Amygdala (tissue), 56 donors: ENCODE measurements at places on chromosomes 5 and 9.

- no peak for DNase-seq
Observed at GRCh38 chr5:64594601-64595000, 88.8 kb downstream of the RGS7BP start.

DNA sequence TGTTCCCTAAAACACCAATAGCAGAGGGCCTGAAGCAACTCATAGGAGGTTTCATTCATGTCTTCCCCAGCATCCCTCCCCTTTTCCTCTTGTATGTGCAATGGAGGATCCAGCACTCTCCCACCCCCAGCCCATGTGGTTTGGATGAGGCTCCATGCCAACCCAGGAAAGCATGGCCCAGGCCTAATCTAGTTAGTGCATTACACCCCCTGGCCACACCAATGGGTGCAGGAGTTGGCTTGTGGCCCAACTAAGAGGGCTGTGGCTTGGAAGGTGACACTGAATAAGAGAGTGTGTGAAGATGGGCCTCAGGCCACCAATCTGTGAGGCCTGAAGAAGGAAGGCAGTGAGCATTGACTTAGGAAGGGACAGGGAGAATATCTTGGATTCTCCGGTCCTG lies 70.8 kb upstream of the SMIM23 start:
- DNase-seq, result no peak

DNA sequence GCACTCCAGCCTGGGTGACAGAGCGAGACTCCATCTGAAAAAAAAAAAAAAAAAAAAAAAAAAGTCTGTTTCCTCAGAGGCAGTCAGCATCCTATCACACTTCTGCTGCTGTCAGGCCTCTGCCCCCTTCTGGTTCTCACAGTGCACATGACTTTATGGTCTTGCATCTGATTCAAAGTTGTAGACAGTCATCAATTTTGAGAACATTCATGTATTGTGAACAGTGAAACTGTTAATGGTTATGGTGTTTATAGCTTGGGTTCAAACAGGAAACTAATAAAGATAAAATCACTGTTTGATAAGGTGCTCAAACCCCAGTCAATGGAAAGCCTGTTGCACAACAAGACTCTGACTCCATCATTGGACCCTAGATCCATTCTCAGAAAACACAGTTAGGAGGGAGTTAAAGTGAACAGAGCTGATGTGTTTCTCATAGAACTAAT lies 61.4 kb downstream of the FOXD1 start:
- no peak for DNase-seq

- DNase-seq, result no peak
Observed at GRCh38 chr9:115739096-115739875, 414.3 kb upstream of the PAPPA start.

DNA sequence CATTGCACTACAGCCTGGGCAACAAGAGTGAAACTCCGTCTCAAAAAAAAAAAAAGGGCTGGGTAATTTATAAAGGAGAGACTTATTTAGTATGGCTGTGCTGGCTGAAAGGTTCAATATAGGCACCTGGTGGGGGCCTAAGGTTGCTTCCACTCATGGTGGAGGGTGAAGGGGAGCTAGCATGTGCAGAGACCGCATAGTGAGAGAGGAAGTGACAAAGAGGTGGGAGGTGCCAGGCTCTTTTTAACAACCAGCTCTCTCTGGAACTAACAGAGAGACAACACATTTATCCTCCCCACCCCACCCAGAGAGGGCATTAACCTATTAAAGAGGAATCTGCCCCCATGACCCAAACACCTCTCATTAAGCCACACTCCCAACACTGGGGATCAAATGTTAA lies 28.9 kb upstream of the SERINC5 start:
- DNase-seq, result no peak

DNA sequence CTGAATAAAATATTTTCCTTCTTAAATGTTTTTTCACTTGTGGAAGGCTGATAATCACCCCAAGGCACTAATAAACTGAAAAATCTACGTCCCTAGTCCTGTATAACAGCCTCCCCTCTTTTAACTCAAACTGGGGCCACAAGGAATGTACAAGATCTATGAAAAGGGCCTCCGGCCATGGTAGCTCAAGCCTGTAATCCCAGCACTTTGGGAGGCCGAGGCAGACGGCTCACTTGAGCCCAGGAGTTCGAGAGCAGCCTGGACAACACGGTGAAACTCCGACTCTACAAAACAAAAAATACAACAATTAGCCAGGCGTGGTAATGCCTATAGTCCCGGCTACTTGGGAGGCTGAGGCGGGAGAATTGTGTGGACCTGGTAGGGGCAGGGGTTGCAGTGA lies 23.6 kb downstream of the RNF145 start:
- DNase-seq, result no peak

GRCh38 chr9:16611001-16611400 lies 259.5 kb downstream of the BNC2 start:
- DNase-seq, result no peak

DNA sequence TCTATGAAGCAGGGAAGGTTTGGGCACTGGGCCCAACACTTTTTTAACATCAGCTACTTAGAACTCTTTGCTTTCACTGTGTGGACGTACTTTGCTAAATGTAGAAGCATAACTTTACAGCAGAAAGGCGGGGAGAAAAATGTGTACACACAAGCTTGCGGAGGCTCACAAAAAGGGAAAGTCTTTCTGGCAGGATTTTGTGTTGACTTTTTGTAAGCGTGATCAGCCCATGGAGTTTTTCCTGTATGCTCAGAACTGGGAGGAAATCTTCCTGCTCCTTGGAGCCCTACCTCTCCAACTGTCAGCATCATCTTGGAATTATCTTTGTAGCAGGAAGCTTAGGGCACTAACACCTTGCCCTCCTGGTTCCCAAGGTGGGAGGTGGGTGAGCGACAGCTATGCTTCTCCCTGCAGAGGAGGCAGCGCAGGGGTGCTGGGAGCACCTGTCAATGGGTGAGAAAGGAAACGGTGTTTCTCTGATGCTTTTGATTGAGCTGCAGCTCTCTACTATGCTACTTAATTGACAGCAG lies 321.9 kb downstream of the GADD45G start:
- DNase-seq, result no peak

DNA sequence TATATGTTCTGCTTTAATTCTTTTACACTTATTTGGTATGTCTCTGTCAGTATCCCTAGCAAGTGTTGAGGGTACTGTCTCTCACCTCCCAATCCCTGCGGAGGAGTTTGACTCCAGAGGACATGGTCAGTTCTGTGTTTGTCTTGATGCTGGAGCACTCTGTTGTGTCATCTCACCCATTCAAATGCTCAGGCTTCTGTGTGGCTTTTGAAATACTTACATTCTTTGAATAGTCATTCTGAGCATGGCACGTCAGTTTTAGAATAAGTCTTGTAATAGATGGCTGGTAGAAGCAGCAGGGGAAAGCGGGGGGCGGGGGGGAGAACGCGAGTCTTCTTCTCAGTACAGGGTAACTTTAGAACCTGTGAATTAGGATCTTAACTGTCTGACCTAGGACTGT lies 12.3 kb downstream of the MAST4 start:
- DNase-seq, result no peak

GRCh38 chr9:2465921-2466460 lies 155.6 kb upstream of the VLDLR start:
- no peak for DNase-seq

- DNase-seq, result no peak
Observed at GRCh38 chr5:94239266-94239665, 379.1 kb downstream of the KIAA0825 start.

GRCh38 chr5:158843305-158843704 lies 256.4 kb downstream of the EBF1 start:
- DNase-seq, result no peak

GRCh38 chr5:78293851-78294247 lies 649 bp downstream of the AP3B1 start:
- no peak for DNase-seq

DNA sequence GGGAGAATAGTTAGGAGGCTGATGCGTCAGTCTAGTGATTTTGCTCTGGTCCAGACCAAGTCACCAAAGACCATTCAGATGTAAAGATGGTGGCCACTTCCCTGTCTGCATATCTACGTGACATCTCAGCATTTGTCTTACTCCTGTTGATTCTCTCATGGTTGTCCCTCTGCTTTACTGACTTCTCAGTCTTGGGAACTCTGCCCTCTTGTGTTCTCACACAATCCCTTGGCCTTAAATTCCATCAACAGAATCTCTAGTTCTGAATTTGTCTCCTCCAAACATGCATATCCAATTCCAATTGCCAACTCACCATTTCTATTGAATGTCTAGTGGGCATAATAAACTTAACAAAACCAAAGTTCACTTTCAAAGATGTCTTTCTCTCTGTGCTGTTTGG lies 147.8 kb downstream of the SLC24A2 start:
- DNase-seq, result no peak

GRCh38 chr9:81045658-81046057 lies 643.7 kb downstream of the TLE1 start:
- no peak for DNase-seq

DNA sequence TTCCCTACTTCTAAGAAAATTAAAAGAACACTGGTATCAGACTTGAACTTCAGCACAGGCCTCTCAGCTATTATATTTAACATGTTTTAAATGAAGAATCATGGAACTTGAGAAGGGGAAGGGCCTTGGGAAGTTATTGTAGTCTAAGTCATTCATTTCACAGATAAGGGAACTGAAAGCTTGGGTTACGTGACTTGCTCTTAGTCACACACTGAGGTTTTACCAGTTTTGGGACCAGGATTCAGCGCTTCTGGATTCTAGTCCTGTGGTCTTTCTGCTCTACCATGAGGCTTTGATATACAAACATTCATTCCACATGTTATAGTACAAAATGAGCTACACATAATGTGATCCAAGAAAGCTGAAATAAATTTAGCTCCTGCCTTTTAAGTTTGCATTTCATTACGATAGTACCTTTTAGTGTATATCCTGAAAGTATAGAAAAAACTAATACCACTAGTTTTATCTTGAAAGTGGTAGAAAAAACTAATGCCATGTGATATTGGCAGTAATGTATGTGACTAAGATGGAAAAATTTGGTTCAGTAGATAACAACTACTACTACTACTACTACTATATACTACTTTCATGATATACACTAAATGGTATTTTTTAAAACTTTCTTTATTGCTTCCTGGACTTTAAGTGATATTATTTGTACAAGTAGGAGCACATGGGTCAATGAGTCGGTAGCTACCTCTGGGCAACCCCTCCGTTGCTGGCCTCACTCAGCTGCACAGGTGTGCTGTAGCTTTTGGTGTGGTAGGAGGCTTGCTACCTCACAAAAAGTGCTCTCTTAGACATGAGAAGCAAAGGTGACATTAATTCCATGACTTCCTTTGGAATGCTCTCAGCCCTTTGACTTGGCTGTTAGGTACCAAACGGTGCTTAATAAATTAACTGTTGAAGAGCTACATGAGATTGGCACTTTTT lies 40.7 kb downstream of the F2RL2 start:
- no peak for DNase-seq
